ENCODE measurements at places on chromosomes 13 and 19.

DNA sequence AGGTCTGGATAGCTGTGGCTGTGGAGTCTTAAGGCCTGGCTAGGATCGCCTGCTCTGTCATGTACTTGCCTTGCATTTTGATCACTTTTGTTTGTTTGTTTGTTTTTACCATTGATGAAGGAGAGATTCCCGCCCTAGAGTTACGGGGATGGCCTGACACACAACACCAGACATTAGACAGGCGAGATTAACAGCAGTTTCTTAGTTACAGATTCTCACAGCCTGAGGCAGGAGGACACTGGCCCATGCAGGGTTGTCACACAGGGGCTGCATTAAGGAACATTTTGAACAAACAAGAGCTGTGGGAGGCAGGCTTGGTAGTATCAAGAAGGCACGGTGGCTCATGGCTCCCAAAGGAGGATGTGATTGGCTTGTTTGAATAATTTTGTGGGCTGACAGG is 291.8 kb downstream of the HS6ST3 start:
- no peak for DNase-seq
- no peak overlapping the region for H3K27ac ChIP-seq
- H3K27me3 ChIP-seq: no peaks in the 10 kb centered on the region
- no peak overlapping the region for H3K4me3 ChIP-seq
- no peaks in the 10 kb centered on the region for H3K4me1 ChIP-seq

GRCh38 chr13:29883941-29884518 is 33.6 kb upstream of the UBL3 start:
- H3K36me3 ChIP-seq: no peaks in the 10 kb centered on the region
- DNase-seq: no peak
- H3K27ac ChIP-seq: peak overlapping the region; percentile 84
- H3K4me3 ChIP-seq: no peak overlapping the region
- H3K27me3 ChIP-seq: no peaks in the 10 kb centered on the region

- no peaks in the 10 kb centered on the region for H3K4me1 ChIP-seq
- DNase-seq: no peak
- no peak overlapping the region for H3K27ac ChIP-seq
- H3K27me3 ChIP-seq: no peaks in the 10 kb centered on the region
Observed at GRCh38 chr19:21902571-21902970, 66.6 kb upstream of the ZNF43 start.

DNA sequence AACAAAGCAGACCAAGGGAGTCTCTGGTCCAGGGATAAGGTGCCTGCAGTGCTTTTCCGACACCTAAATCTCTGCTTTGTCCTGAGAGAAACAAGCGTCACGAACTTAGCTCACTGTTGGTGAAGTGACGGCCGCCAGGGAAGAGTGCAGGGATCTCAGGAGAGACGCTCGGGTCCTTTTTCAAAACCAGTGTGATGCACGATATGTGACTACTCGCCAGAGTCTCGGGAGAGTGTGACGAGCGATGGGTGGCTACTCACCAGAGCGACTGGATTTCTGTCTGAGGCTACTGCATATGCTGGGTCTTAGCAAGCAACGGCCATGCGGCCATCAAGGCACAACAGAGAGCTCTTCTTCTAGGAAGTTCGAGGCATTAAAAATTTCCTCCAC is 16.5 kb upstream of the CFAP97D2 start:
- DNase-seq: no peak
- H3K4me1 ChIP-seq: no peaks in the 10 kb centered on the region
- H3K4me3 ChIP-seq: no peak overlapping the region
- no peak overlapping the region for H3K27ac ChIP-seq
- no peaks in the 10 kb centered on the region for H3K36me3 ChIP-seq
- H3K27me3 ChIP-seq: no peaks in the 10 kb centered on the region

- no peak overlapping the region for H3K4me3 ChIP-seq
- H3K36me3 ChIP-seq: no peaks in the 10 kb centered on the region
- no peak for DNase-seq
- no peaks in the 10 kb centered on the region for H3K27me3 ChIP-seq
- H3K27ac ChIP-seq: no peak overlapping the region
- no peaks in the 10 kb centered on the region for H3K4me1 ChIP-seq
Observed at GRCh38 chr19:49165111-49165750, 7.6 kb downstream of the TRPM4 start.

DNA sequence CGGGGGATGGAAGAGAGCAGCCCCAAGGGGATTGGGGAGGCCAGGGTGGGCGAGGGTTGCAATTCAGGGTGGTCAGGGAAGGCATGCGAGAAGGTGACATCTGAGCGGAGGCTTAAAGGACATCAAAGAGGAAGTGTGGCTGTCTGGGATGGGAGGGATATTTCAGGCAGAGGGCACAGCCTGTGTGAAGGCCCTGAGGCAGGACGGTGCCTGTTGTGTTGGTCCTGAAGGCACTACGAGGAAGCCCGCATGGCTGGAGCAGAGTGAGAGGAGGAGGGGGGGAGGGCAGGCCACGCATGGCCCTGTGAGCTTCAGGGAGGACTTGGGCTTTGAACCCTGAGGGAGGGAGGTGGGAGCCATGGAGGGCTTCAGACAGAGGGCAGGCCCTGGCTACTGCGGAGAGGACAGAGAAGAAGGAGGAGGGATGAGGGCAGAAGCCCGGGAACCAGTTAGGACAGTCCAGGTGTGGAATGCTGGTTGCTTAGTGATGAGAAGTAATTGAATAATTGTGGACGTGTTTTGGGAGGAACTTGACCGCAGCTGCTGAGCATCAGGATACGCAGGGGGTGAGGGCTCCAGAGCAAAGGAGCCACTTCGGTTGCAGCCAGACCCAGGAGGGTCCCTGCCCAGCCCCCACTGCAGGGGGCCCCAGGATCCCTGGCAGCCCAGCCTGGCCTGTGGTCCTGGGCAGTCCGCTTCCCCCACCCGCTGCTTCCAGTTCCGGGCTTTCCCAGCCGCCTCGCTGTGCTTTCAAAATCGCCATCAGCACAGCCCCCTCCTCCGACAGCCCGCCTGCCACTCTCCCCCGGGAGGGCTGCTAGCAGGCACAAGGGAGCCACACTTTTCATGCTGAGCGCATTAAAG is 6.2 kb downstream of the TLE6 start:
- no peak overlapping the region for H3K27ac ChIP-seq
- no peaks in the 10 kb centered on the region for H3K27me3 ChIP-seq
- DNase-seq: no peak
